ENCODE measurements at places on chromosomes 7 and 10.

DNA sequence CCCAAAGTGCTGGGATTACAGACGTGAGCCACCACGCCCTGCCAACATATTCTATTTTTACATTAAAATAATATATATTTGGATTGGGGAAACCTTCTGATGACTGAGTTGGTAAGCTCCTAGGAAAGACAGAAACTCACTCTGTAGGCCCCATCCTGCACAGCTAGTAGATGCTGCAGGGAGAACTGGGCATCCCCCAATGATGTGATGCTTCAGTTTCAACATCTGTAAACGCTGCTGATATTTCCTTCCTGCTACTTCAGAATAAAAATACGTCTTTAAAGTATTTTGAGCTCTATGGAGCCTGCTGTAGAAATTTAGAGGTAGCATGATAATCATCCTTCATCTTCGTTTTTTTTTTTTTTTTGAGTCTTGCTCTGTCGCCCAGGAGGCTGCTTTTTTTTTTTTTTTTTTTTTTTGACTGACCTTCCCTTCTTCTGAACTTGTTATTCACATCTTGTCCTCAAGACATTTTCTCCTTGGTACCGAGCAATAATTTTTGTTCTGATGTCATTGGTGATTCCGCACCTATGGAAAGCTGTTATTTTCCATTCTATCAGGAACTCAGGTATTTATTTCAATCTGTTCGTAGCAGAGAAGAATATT is 21.8 kb upstream of the INPP5F start:
- no peak for DNase-seq

GRCh38 chr10:68826764-68827591 is at the start of gene STOX1:
Gene STOX1 (plus strand): TSS chr10:68827531. CDS start chr10:68827624, 93 bp downstream.
- DNase-seq = peak; percentile 16

DNA sequence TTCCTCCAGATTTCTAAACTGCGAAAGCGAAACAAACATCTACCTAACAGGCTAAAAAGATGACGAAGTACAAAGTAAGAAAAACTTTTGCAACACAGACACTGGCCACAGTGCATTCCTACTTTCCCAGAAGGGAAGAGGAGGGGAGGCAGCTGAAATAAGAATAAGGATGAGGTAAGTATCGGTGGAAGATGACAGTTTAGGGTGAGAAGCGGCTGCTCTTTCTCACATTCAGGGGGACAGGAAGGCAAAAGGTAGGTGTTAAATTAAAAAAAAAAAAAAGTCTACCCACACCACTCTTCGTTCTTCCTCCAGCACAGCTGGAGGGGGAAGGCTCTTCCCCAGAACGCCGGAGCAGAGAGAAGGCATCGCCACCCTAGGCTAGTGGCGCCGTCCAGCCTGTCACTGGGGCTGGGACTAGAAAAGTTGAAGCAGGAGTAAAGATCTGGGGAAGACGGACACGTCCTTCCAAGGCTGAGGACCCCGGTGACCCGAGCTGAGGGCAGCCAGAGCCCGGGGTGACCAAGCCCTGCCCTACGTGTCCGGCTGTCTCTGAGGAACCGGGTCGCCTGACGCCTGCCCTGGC is 846 bp downstream of the DNAJC1 start:
- no peak for DNase-seq

DNA sequence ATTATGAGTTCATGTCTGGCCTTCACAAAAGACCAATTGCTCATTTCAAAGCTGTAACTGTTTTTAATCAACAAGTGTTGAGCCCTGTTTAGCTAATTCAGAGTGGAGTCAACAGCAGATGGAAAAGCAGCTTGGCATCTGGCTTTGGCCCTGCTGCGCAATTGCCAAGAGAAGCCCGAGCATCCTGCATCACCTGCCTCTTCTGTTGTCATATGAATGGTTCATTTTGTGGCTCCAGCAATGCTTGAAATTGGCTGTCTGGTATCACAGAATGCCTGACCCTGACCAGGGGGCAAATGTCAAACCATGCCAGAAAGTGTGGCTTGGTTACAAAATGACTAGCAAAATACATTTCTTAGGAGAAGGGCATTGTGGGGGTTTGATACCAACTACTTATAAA is 296.5 kb upstream of the PHF14 start:
- DNase-seq = peak; percentile 45

DNA sequence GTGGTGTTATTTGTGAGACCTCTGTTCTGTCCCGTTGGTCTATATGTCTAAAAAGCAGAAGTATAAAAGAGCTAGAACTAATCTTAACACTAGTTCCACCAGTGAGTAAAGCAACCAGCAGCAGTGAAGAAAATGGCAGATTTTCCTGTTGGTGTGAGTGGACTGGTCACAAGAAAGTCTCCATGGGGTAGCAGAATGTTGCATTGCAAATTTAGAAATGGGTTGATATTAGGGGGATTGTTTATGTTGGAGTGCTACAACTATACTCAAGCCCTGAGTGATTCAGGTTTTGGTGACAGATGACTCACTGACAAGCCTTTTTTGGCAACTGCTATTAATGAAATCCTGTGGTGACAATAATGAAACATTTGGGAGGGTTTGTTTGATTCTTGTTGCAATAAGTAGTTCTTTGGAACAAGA is 5.6 kb downstream of the AVL9 start:
- no peak for DNase-seq

GRCh38 chr10:5895804-5896203 is 5.8 kb downstream of the FBH1 start:
- DNase-seq = no peak

Data from NCI-H2171 (cell line).